ENCODE measurements at places on chromosomes 4 and X.

GRCh38 chr4:39510348-39510929 lies 16.8 kb downstream of the UGDH start:
- no peak for DNase-seq

GRCh38 chr4:41432219-41432618 lies 105.7 kb upstream of the LIMCH1 start:
- DNase-seq, result no peak

DNA sequence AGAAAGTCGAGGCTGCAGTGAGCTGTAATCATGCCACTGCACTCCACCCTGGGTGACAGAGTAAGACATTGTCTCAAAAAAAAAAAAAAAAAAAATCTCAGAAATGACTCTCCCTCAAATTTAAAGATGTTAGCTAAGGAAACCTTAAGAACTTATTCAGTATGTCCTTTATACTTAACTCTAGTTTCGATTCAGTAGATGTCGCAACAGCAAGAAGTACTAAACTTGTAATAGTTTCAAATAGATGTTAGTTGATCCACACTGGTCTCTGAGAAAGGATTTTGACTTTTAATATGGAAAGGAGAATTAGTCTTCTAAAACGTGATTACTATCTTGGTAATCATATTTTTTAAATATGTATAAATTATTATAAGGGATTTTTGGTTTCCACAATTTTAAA lies 29.6 kb downstream of the NKX3-2 start:
- no peak for DNase-seq

- no peak for DNase-seq
Measured at GRCh38 chrX:129649268-129650182, 5.2 kb downstream of the APLN start.

DNA sequence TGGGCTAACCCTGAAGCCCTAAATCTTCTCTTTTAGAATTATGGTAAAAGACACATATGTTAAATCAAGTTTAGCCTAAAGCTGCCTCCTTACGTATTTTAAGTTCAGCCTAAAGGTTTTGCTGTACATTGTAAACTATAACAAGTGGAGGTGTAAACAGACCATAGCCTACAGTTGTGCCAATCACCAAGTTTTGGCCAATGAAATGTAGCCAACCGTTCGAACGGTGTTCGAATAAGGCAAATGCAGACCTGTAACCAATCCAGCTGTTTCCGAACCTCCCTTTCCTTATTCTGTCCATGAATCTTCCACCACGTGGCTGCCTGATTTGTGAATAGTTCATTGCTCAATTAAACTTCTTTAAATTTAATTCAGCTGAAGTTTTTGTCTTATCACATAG lies 52.1 kb upstream of the TBC1D9 start:
- DNase-seq, result no peak

GRCh38 chr4:10983885-10984640 lies 299.5 kb upstream of the CLNK start:
- DNase-seq, result no peak

DNA sequence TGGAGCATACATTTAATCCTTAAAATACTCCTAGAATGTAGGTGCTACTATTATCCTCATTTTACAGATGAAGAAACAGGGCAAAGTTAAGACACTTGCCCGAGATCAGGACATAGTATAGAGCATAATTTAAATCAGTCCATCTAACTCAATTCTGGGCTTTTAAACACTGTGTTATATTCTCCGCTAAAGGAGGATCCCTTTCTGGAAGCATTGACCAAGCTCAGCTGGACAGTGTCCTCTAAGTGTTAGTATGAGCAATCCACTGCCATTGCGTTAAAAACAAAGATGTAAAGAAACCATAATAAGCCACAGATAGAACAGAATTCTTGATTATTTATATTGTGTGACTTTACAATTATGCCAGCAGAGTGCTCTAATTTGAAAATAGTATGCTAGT lies 207.0 kb downstream of the ARHGAP24 start:
- DNase-seq, result no peak

DNA sequence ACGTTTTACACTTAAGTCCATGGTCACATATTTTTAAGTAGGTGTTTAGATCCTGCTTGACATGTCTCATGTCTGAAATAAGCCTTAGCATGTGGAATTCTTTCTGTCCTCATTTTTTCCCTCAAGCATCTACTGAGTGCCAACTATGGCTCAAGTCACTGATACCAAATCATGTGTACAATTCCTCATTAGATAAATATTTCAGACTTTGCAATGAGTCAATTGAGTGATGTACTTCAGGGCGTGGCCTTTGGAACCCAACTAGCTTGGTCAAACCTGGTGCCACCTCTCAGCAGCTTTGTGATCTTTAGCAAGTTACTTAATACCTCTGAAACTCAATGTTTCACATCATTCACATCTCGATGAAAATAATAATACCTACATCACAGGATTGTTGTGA lies 12.6 kb upstream of the JADE1 start:
- no peak for DNase-seq

GRCh38 chrX:16832301-16832700 lies 37.9 kb downstream of the RBBP7 start:
- no peak for DNase-seq

DNA sequence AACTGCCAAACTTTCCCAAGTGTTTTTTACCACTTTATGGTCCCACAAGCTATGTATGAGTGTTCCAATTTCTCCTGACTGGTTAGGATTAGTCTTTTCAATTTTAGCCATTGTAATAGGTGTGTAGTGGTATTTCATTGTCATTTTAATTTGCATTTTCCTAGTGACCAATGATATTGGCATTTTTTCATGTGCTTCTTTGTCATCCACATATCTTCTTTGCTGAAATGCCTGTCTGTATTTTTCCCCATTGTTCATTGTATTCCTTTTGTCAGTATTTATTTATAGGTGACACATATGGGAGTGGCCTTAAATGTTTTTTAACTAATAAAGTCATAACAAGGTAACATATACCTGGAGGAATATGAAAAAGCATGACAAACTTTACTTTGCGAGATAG lies 9.2 kb upstream of the UBE2D3 start:
- no peak for DNase-seq

- no peak for DNase-seq
Measured at GRCh38 chr4:101197350-101197749, 150.0 kb downstream of the PPP3CA start.

- no peak for DNase-seq
Measured at GRCh38 chrX:145856181-145856580, 38.6 kb downstream of the SLITRK2 start.

DNA sequence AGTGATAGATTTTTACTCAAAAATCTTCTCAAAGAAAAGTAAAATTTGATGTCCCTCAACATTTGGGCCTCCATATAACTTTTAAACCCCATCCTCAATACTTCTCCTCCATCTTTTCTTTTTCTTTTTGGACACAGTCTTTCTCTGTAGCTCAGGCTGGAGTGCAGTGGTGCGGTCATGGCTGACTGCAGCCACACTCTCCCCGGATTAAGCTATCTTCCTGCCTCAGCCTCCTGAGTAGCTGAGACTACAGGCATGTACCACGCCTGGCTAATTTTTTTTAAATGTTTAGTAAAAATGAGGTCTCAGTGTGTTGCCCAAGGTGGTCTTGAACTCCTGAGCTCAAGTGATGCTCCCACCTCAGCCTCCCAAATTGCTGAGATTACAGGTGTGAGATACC lies 33.1 kb downstream of the KDM6A start:
- DNase-seq, result no peak

- DNase-seq, result no peak
Measured at GRCh38 chr4:6423575-6423974, 48.8 kb downstream of the PPP2R2C start.

- no peak for DNase-seq
Measured at GRCh38 chr4:170089274-170089667, 485 bp downstream of the AADAT start.

- no peak for DNase-seq
Measured at GRCh38 chr4:155530290-155530689, 136.4 kb upstream of the GUCY1A1 start.

Measured in activated naive CD4-positive, alpha-beta T cell treated with anti-CD3 and anti-CD28 coated beads, Interleukin-2, amount 50 U/mL, for 72 hours (primary cell).